ENCODE measurements at places on chromosomes 4 and X. TPM values are rescaled to one million over a fixed set of nuclear protein-coding genes. Genes with fewer than 3 reads are reported as not detected.

GRCh38 chr4:127846061-127846460 is 34.6 kb upstream of the PLK4 start:
- DNase-seq = no peak

- DNase-seq = peak; percentile 52
Measured at GRCh38 chr4:122992057-122992456, 69.7 kb upstream of the NUDT6 start.

Gene TMPRSS11B
- not detected for polyA plus RNA-seq

Gene ACE2
- polyA plus RNA-seq = not detected

DNA sequence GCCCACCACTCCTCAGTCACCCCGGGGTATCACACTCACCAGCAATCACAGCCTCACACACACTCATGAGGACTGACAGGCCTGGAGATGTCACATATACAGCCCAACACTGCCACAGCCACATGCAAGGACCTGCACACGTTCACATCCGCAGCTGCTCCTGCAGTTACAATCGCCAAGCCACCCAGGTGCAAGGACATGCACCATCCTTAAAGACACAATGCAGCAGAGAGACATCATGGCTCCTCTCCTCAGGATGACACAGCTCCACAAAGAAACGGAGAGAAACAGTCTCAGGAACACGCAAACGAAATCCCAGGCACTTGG is 1.1 kb downstream of the PCSK1N start:
- DNase-seq = no peak

DNA sequence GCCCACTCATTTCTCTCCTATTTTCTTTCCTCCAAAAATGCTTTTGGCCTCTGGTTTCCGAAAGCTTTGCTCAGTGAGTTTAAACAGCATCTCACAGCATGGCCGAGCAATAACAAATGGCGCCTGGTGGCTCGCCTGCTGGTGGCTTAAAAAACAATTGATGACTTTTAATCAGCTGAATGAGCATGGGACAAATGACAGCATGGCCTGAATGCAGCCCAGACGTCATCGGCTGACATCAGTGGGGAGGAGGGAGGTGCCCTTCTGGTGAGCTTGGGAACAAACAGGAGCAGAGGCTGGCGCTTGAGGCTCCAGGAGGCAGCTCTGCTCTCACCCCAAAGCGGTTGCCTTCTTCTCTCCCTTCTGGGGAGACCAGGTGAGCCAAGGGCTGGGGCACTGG is 286.4 kb downstream of the BCOR start:
- DNase-seq = no peak

Gene PALLD
- polyA plus RNA-seq = 30.6 TPM
